Activated naive CD4-positive, alpha-beta T cell treated with Interleukin-2 at 50 U/mL for 16 hours (primary cell): ENCODE measurements at places on chromosomes 4 and X.

GRCh38 chrX:41043674-41044345 lies 41.4 kb upstream of the USP9X start:
- DNase-seq = no peak

DNA sequence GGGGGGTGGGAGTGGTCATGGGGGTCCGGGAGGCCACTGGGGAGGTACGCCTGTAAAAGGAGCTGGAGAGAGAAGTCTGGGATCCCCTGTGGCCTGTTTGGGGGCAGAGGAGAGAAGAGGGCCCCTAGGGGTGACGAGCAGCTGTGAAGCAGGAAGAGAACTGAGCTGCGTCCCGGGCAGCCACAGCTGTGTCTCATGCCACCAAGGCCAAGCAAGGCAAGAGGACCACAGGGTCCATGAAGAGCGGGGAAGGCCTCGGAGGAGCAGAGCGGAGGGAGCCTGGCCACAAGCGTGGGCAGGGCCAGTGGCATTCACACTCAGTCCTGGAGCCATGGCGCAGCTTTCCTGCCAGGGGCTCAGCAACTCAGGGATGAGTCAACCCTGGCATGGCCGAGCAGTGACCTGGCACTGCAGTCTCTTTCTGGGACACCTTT lies 13.6 kb upstream of the NAT8L start:
- DNase-seq = no peak

DNA sequence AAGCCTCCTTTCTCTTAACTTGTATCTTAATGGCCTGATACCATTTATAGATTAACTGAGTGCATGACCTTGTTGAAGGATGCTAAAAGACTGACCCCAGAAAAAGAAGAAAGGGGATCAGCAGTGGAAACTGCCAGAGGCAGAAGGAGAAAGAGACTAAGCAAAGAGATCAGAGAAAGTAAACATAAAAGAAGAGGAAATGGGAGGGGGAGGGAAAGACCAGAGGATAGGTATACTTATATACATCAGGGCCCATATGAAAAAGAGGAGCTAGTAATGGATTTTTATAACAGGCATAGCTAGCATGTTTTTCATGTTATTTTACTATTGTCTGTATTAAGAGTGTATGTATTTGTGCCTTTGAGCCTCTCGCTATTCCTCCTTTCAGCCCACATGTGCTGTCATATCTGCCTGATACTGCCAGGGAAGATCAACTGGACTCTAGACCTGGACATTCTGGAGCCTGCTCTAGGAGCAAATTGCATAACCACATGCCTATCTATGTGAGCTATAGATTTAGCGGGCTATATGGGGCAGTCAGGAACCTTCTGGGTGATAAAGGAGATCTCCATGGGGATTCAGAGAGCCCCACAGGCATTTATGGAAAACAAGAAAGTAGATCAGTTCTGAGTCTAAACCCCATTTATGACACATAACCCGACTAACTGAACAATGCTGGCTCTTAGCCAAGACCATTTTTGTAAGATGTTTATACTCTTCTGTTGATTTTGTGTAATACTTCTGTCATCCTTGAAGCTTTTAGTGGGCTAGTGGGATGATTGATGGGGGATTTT lies 13.4 kb upstream of the SNX12 start:
- no peak for DNase-seq

DNA sequence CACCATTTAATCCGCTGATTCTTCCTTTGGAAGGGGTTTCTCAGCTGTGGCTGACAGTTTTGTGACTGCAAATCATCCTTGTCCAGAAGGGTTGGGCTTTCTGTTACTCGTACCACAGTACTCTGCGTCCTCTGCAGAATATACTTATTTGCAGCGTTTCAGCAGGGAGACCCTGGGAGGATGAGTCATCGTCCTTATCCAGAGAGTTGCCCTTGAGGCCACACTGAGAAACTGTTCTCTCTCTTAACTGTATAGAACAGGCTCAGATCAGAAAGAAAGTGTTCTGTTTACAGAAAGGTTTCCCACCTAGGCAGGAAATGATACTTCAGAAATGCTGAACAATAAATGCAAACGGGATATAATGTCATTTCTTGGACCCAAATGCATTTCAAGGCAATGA lies 47.8 kb upstream of the DDX53 start:
- DNase-seq = no peak

DNA sequence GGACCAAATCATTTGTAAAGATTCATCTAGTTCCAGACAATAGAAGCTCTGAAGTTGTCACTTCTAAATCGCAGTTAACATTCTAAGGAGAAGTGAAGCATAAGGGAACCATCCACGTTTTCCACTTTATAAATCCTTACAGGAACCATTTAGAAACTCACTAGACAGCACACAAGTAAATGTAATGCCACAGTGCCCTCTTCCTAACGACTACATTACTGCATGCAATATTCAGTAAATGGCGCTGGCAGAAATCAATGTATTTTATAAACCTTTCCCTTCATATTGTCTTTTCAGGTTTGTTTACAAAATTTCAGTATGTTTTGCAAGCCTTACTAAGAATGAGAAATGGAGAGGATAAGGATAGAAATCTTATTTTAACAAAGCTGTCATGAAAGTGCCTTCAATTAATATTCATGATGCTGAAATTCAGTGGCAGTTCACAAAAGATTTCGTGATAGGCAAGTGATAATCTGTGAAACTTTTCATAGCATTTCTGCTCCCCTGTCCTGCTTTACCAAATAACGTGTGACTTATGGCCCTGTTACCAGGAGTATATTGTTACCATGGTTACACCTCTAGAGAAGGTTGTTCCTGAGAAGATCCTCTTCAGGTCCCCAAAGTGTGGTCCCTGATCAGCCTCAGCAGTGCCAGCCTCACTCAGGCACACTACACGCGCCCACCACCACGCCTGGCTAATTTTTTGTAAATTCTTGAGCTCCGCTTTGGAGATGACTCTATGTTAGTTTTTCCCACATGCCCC lies 54.2 kb downstream of the TMA16 start:
- DNase-seq = no peak

DNA sequence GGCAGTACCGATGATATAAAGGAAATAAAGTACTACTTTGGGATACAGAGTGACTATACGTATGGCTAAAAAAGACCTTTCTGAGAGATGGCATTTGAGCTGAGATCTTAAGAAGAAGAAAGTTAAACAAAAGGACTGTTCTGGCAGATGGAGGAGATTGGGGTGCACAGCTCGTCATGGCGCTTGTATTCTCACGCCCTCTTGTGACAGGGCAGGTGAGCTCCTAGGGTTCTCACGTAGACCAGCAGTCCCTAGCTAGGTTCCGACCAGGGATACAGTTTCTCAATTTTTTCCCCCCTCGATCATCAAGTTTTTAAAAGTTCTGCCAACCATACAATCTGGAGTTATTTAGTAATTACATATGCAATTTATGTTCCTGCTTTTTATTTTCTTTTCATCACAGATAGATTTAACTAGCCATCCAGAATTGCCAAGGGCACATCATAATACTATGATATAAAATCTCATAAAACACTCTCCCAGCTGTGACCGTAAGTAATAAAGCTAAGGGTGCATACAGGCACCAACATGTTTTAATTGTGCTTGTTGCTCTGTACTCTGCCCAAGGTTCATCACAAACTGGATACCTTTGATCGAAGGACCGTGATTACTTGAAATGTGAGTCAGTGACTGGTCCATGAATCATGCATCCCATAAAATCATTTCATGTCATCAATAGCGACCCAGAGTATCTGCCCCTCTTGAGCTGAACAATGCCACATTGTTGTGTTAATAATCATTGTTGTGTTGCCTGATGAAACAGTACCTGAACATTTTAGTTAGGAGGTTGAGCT lies 69.4 kb upstream of the ZNF518B start:
- DNase-seq = no peak

GRCh38 chr4:150590631-150591030 lies 8.7 kb downstream of the MAB21L2 start:
- no peak for DNase-seq

GRCh38 chr4:149555146-149555545 lies 260.5 kb downstream of the IQCM start:
- no peak for DNase-seq

- no peak for DNase-seq
These were observed 378 bp upstream of the RPS6KA6 start for GRCh38 chrX:84188320-84188834.

- no peak for DNase-seq
These were observed 74.4 kb downstream of the CENPC start for GRCh38 chr4:67470871-67471270.

GRCh38 chr4:4260185-4260751 lies 12.2 kb upstream of the TMEM128 start:
- no peak for DNase-seq

DNA sequence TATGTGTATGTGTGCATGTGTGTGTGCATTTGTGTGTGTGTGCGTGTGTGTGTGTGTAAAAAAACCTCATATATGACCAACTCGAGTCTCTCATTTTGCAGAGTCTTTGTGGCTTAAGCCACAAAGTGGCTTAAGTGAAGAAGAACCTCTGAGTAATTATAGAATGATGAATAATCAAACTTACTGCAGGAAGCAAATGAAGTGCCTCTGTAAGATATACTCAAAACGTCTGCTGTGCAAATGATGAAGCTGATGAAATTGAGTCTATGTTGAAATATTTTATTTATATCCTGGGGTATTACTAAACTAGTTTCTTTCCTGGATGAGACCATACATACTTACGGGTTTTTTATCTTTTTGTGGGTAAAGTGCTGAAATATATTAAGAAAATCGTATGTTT lies 1198.7 kb downstream of the PCDH7 start:
- DNase-seq = no peak

DNA sequence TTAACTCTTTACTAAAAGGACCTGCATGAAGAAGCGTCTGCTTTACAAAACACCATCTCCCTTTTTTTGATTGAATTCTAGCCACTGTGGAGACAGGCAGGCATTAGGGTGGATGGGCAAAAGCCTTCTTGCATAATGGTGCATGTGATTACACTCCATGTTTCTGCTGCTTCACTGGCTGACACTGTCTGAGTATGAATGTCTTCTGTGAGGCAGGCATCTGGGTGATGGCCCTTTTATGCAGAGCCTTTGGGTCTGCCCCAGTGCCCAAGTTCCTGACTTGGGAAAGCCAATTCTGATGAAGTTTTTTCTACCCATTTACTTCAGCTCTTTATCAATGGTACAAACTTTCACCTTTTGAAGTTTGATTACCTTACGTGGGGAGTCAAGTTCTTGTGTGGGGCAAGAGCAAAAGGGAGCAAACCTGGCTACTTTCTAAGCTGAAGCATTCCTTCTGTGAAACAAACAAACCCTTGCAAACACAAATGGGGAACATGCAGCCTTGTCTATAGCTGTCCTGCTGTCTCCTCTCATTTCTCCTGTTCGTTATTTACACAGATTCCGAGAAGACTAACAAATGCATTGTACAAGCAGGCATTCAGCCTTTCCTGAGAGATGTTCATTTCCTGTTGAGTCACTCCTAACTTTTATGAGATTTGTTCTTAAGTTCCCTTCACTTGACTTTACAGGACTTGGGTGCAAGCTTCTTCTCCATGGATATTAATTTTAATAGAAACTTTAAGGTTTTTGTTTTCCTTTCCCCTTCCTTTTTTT lies 301.9 kb downstream of the TLL1 start:
- DNase-seq = no peak

- DNase-seq = no peak
These were observed 106.3 kb downstream of the FAM53A start for GRCh38 chr4:1577822-1578217.

DNA sequence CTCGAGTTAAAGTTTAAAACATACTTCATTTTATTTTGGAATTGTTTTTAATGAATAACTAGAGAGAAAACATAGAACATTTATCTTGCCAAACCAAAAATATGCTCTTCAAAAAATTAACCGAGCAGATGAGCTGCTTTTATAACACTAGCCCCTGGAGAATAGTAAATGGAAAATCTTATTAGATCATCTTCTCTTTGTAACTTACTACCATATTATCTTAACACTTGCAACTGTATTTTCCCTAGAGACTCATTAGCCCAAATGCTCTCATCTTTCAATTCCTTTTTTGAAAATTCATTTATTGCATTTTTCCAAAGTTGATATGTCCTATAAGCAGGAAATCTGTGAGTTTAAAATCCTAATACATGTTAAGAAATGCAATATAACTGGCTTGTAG lies 143.3 kb downstream of the CAMK2D start:
- DNase-seq = no peak

- no peak for DNase-seq
These were observed 644.7 kb upstream of the BOD1L1 start for GRCh38 chr4:14272206-14272605.

- no peak for DNase-seq
These were observed 27.9 kb downstream of the ABHD18 start for GRCh38 chr4:127993151-127993550.

DNA sequence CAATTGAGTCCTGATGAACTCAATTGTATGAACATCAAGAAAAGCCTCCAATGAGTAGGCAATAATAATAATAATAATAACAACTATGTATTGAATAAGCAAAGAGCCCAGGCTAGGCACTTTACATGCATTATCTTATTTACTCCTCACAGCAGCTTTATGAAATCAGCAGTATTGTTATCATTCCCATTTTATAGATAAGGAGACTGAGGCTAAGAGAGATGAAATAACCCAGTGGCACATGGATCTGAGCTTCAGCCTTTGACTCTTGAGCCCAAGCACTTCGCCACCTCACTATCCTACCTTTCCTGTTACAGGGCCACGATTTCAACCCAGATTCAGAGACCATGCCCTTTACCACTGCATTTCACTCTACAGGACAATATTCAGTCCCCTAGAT lies 3.2 kb downstream of the RAB33A start:
- no peak for DNase-seq

DNA sequence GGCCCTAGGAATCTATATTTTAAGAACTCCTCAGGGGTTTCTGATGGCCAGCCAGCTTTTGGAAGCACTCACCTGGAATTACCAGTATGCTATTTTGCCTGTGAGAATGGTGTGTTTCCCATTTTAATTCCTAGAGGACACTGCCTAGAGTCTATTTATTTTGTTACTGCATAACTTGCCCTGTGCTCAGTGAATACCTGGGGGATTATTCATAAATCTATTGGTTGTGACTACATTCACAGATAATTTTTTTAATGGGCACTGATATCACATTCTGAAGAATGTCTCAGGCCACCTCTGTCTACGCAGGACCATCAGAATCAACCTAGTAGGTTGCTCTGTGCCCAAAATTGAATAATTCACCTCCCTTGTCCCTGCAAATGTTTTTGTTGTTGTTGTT lies 6.7 kb downstream of the ARL13A start:
- no peak for DNase-seq

GRCh38 chr4:165668694-165669093 lies 204.3 kb upstream of the TLL1 start:
- no peak for DNase-seq

- no peak for DNase-seq
These were observed 587.1 kb upstream of the CPEB2 start for GRCh38 chr4:14415146-14415545.
